Vagina (tissue), 2 donors: ENCODE measurements at places on chromosomes 4 and X.
A peak's percentile ranks its signal among the peaks of the same experiment; 100 is the strongest.

DNA sequence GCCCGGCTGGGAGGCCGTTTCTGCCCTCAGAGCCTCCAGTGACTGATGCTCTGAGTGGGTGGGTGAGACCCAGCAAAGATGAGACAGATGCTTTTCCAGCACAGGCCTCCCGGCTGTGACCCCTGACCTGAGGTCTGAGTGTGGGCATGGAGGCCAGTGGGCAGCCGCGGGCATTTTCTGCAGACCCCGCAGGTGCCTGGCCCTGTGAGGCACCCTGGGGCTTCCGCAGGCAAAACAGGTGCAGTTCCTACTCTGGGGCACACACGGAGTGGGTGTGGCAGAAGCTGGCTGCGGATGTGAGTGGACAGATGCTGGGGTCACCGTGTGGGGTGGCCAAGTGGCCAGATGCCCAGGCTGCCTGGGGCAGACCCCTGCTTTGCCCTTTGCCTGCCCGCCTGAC is 14.8 kb downstream of the HTRA3 start:
- no peak overlapping the region for H3K27ac ChIP-seq
- no peak for DNase-seq
- H3K36me3 ChIP-seq, result peaks cover 7% of the 10 kb centered on the region
- no peaks in the 10 kb centered on the region for H3K27me3 ChIP-seq
- peaks cover 34% of the 10 kb centered on the region for H3K4me1 ChIP-seq

GRCh38 chr4:36432586-36432985 is 151.2 kb downstream of the DTHD1 start:
- DNase-seq, result no peak
- no peaks in the 10 kb centered on the region for H3K36me3 ChIP-seq
- no peak overlapping the region for H3K27ac ChIP-seq
- H3K4me1 ChIP-seq, result no peaks in the 10 kb centered on the region

GRCh38 chrX:140503238-140503601 is 1.6 kb downstream of the SOX3 start:
- no peak for DNase-seq
- H3K4me3 ChIP-seq, result peak overlapping the region; percentile 22
- H3K27me3 ChIP-seq, result no peaks in the 10 kb centered on the region
- H3K27ac ChIP-seq, result no peak overlapping the region
- no peaks in the 10 kb centered on the region for H3K36me3 ChIP-seq

GRCh38 chr4:104066533-104066932 is 346.7 kb upstream of the TACR3 start:
- H3K27ac ChIP-seq, result no peak overlapping the region
- H3K36me3 ChIP-seq, result no peaks in the 10 kb centered on the region
- no peak overlapping the region for H3K4me3 ChIP-seq
- H3K27me3 ChIP-seq, result no peaks in the 10 kb centered on the region

DNA sequence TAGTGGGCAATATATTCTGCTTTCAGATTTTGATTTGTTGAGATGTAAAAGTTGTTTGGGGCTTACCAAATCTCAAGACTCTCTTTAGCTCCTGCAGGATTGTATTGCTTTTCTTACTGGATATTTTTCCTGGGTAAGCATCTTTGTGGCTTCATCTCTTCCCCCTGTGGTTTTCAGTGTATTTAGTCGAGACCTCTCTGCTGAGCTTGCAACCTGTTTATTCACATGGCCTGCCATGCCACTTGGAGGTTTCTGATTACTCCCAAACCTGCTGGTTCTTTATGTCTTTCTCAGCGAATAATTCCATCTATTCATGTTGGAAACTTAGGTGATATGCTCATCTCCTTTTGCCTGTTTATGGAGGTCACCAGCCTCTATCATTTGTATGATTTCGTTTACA is 10.9 kb downstream of the CCNG2 start:
- no peaks in the 10 kb centered on the region for H3K4me1 ChIP-seq
- DNase-seq, result no peak

- no peak overlapping the region for H3K27ac ChIP-seq
- no peaks in the 10 kb centered on the region for H3K36me3 ChIP-seq
- DNase-seq, result no peak
These were observed 1097.2 kb upstream of the TENM3 start for GRCh38 chr4:181146051-181146450.

DNA sequence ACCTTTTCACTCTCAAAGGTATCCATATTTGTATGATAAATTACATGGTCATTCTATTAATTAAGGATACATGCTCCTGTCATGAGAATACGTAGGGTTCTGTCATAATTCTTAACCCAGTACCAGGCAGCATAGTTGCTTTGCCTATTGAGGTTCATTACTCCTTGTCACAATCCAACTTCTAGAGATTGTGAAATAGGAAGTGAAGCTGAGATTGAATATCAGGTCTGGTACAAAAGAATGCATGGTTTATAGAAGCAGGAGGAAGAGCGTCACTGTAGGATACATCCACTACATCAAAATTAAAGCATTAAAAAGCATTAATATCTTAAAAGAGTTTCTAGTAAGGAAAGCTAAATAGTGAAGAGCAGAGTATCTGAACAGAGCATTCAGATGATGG is 647.0 kb downstream of the IQCM start:
- H3K27ac ChIP-seq, result no peak overlapping the region
- DNase-seq, result no peak
- no peaks in the 10 kb centered on the region for H3K36me3 ChIP-seq
- H3K4me3 ChIP-seq, result no peak overlapping the region

GRCh38 chr4:176360446-176360845 is 40.7 kb downstream of the SPCS3 start:
- H3K27me3 ChIP-seq, result no peaks in the 10 kb centered on the region
- no peak overlapping the region for H3K4me3 ChIP-seq

GRCh38 chr4:44351069-44351468 is 97.5 kb downstream of the KCTD8 start:
- H3K36me3 ChIP-seq, result no peaks in the 10 kb centered on the region
- no peak for DNase-seq
- H3K4me3 ChIP-seq, result no peak overlapping the region
- H3K27ac ChIP-seq, result no peak overlapping the region
- no peaks in the 10 kb centered on the region for H3K27me3 ChIP-seq
- no peaks in the 10 kb centered on the region for H3K4me1 ChIP-seq

GRCh38 chrX:138492371-138492770 is 219.1 kb downstream of the FGF13 start:
- no peaks in the 10 kb centered on the region for H3K36me3 ChIP-seq
- DNase-seq, result no peak

- H3K4me3 ChIP-seq, result no peak overlapping the region
- peaks cover 10% of the 10 kb centered on the region for H3K4me1 ChIP-seq
- no peak overlapping the region for H3K27ac ChIP-seq
- no peak for DNase-seq
- H3K36me3 ChIP-seq, result no peaks in the 10 kb centered on the region
These were observed 114.2 kb downstream of the PALLD start for GRCh38 chr4:168610911-168611530.

GRCh38 chr4:179165000-179165738 is 1722.9 kb upstream of the AGA start:
- no peak overlapping the region for H3K4me3 ChIP-seq
- no peak overlapping the region for H3K27ac ChIP-seq
- no peaks in the 10 kb centered on the region for H3K27me3 ChIP-seq
- no peaks in the 10 kb centered on the region for H3K4me1 ChIP-seq

DNA sequence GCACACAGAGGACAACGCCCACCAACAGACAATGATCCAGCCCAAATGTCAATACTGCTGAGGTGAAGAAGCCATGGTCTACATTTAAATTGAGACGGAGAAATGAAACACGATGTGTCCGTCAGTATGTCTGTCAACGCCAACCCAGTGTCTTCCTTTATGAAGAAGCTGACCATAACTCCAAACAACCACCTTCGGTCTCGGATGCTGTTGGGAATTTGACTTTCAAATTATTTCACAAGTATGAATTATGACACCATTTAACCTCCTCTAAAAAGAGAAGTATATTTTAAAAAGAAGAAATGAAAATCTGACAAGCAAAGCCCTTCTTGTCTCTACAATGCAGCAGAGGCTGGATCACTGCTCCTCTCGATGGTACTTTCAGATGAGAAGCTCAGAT is 123.7 kb upstream of the MAP3K15 start:
- no peaks in the 10 kb centered on the region for H3K36me3 ChIP-seq
- H3K4me1 ChIP-seq, result no peaks in the 10 kb centered on the region
- no peak overlapping the region for H3K27ac ChIP-seq
- no peak overlapping the region for H3K4me3 ChIP-seq
- H3K27me3 ChIP-seq, result no peaks in the 10 kb centered on the region

- H3K4me1 ChIP-seq, result no peaks in the 10 kb centered on the region
- no peak for DNase-seq
- no peaks in the 10 kb centered on the region for H3K36me3 ChIP-seq
These were observed 174.3 kb upstream of the GRID2 start for GRCh38 chr4:92129408-92129994.

- no peaks in the 10 kb centered on the region for H3K4me1 ChIP-seq
- no peak for DNase-seq
- H3K27ac ChIP-seq, result no peak overlapping the region
- H3K27me3 ChIP-seq, result no peaks in the 10 kb centered on the region
- no peaks in the 10 kb centered on the region for H3K36me3 ChIP-seq
These were observed 109.0 kb downstream of the SHOX start for GRCh38 chrX:739611-740010.

- no peak overlapping the region for H3K27ac ChIP-seq
- H3K4me1 ChIP-seq, result no peaks in the 10 kb centered on the region
- no peaks in the 10 kb centered on the region for H3K36me3 ChIP-seq
- H3K4me3 ChIP-seq, result no peak overlapping the region
These were observed 22.4 kb upstream of the NEIL3 start for GRCh38 chr4:177287255-177287654.

- peaks cover 22% of the 10 kb centered on the region for H3K4me1 ChIP-seq
- DNase-seq, result no peak
- no peak overlapping the region for H3K4me3 ChIP-seq
These were observed 161.5 kb downstream of the SOWAHB start for GRCh38 chr4:76736414-76736813.

GRCh38 chrX:115622534-115622933 is 61.6 kb downstream of the PLS3 start:
- H3K27ac ChIP-seq, result no peak overlapping the region
- no peaks in the 10 kb centered on the region for H3K27me3 ChIP-seq
- no peaks in the 10 kb centered on the region for H3K4me1 ChIP-seq
- DNase-seq, result no peak
- no peaks in the 10 kb centered on the region for H3K36me3 ChIP-seq
- H3K4me3 ChIP-seq, result no peak overlapping the region

- H3K36me3 ChIP-seq, result no peaks in the 10 kb centered on the region
- no peaks in the 10 kb centered on the region for H3K27me3 ChIP-seq
- peaks cover 17% of the 10 kb centered on the region for H3K4me1 ChIP-seq
- no peak for DNase-seq
- H3K4me3 ChIP-seq, result peak within 1 kb of the TSS; percentile 81
These were observed at the start of gene GPRIN3 for GRCh38 chr4:89307446-89308160. TSS of gene GPRIN3 (minus strand) at chr4:89307800. CDS start at chr4:89250110, 57,690 bp downstream.

- H3K27me3 ChIP-seq, result no peaks in the 10 kb centered on the region
- H3K4me3 ChIP-seq, result no peak overlapping the region
- DNase-seq, result no peak
- H3K4me1 ChIP-seq, result no peaks in the 10 kb centered on the region
These were observed 117.6 kb downstream of the FGF16 start for GRCh38 chrX:77564823-77565222.

GRCh38 chrX:132400706-132401105 is 88.1 kb downstream of the MBNL3 start:
- no peak overlapping the region for H3K27ac ChIP-seq
- no peaks in the 10 kb centered on the region for H3K4me1 ChIP-seq

GRCh38 chrX:17846045-17846444 is 15.1 kb downstream of the RAI2 start:
- H3K27me3 ChIP-seq, result no peaks in the 10 kb centered on the region
- no peaks in the 10 kb centered on the region for H3K36me3 ChIP-seq
- H3K4me3 ChIP-seq, result no peak overlapping the region

GRCh38 chr4:140742838-140743193 is 13.4 kb downstream of the TBC1D9 start:
- no peaks in the 10 kb centered on the region for H3K27me3 ChIP-seq
- no peak for DNase-seq
- H3K4me3 ChIP-seq, result no peak overlapping the region
- H3K27ac ChIP-seq, result no peak overlapping the region
- H3K4me1 ChIP-seq, result peaks cover 7% of the 10 kb centered on the region
- H3K36me3 ChIP-seq, result no peaks in the 10 kb centered on the region

- H3K36me3 ChIP-seq, result no peaks in the 10 kb centered on the region
- peaks cover 6% of the 10 kb centered on the region for H3K4me1 ChIP-seq
These were observed 14.4 kb downstream of the SHROOM4 start for GRCh38 chrX:50799531-50799961.

DNA sequence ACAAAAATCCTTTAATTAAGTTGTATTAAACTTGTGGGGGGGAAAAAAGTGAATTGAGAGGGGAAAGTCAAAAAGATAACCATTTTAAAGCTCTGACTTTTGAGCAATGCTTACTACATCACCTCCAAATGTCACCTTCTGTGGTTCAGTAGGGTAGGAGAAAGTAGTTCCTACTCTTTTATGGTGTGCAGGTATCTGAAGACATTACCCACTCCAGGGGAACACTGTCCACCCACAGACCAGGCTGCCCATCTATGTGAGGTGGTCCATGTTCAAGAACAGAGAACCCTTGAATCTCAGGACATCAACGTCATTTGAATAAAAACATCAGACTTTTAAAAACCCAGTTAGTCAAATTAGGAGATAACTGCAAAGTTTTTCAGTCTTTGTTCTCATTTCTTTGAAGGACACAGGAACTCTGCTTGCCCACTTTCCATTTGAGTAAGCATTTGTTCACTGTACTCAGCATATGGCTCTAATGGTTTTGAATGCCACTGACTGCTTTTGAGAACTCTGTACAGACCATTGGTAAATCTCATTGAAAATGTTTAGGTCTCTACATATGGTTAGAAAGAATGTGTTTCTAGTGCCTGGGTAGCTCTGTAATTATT is 18.4 kb downstream of the NMU start:
- no peak overlapping the region for H3K4me3 ChIP-seq
- H3K4me1 ChIP-seq, result no peaks in the 10 kb centered on the region
- no peak overlapping the region for H3K27ac ChIP-seq
- H3K27me3 ChIP-seq, result no peaks in the 10 kb centered on the region
- DNase-seq, result no peak

GRCh38 chr4:72314869-72315268 is 254.2 kb downstream of the ADAMTS3 start:
- H3K4me3 ChIP-seq, result no peak overlapping the region
- no peak for DNase-seq
- H3K27me3 ChIP-seq, result no peaks in the 10 kb centered on the region
- H3K4me1 ChIP-seq, result peaks cover 32% of the 10 kb centered on the region

DNA sequence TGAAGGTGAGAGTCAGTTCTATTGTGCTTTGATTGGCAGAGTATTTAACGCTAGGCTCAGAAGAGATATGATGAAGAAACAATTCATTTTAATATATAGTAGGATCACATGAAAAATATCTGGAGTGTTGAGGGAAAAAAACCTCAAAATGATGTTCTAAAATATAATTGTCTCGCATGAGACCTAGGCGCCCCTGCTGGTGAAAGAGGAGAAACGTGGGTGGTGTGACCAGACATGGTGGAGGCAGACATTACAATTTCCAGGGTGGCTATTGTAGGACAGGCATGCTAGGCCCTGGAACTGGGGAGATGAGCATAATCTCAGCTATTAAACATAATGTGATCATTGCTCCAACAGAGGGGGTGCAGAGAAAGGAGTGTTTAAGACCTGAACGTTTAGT is 210.0 kb downstream of the HS3ST1 start:
- no peaks in the 10 kb centered on the region for H3K36me3 ChIP-seq
- no peak for DNase-seq
- no peaks in the 10 kb centered on the region for H3K27me3 ChIP-seq
- no peak overlapping the region for H3K27ac ChIP-seq
- H3K4me3 ChIP-seq, result no peak overlapping the region
- H3K4me1 ChIP-seq, result no peaks in the 10 kb centered on the region

- no peaks in the 10 kb centered on the region for H3K36me3 ChIP-seq
- H3K4me1 ChIP-seq, result no peaks in the 10 kb centered on the region
- H3K4me3 ChIP-seq, result no peak overlapping the region
- H3K27me3 ChIP-seq, result no peaks in the 10 kb centered on the region
These were observed 188.4 kb downstream of the DHX15 start for GRCh38 chr4:24395937-24396336.
